Activated T-helper 2 cell treated with anti-CD3 and anti-CD28 coated beads, Interferon-gamma antibody, Interleukin-2, Interleukin-4, amounts not matched to agents 10 μg/mL and 5 μg/mL and 100 μg/mL, durations not matched to agents 14 hours and 24 hours and 36 hours (primary cell): ENCODE measurements at places on chromosomes 12 and 14.

- no peak overlapping the region for H3K27ac ChIP-seq
- no peak for DNase-seq
- H3K4me3 ChIP-seq: no peak overlapping the region
Observed at GRCh38 chr14:99910337-99911309, 117.4 kb downstream of the EML1 start.

DNA sequence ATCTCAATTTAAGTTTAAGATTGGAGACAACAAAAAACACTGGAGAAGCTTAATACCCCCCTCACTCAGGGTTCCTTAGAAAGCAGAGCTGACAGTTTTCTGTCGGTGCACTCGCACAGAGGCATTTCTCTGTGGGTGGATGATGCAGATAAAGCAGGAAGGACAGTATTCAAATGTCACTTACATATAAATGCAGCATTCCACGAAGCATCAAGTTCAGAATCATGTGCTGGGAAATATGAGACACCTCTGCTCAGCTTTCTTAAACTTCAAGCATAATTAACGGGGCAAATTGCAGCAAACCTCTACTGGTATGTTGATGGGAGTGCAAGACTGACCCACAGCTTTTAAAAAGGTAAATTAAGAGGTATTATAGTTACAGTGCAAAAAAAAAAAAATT is 68.7 kb downstream of the DICER1 start:
- H3K27me3 ChIP-seq: no peaks in the 10 kb centered on the region
- H3K4me3 ChIP-seq: no peak overlapping the region
- DNase-seq: no peak

DNA sequence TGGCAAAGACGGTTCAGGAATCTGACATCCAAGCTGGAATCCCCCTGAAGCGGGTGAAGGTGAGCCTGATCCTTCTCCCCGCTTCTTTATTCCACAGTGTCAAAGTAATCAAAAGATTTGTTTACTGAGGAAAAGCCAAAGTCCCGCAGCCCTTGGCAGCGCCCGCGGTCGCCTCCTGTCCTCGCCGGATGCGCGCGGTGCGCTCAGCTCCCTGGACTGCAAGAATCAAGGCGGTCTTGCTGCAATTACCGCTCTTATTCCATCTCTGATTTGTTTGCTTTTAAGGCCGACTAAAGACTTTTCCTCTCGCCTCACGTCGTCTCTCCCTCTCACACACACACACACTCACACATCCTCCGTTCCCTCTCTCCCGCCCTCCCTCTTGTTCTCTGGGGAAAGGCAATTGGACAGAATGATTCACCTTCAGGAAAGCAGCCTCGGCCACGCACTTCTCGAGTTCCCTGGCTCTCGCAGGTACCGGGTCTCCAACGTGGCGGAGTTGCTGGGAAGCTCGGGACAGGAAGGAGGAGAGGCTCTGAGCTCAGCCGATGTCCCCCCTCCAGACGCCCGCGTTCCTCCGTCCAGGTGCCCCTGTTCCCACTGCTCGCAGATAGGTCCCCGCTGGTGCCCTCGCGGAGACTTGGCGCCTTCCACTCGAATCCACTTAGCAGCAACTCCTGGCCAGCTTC is 68.6 kb upstream of the USP15 start:
- peaks cover 19% of the 10 kb centered on the region for H3K4me1 ChIP-seq
- no peak overlapping the region for H3K27ac ChIP-seq
- H3K36me3 ChIP-seq: no peaks in the 10 kb centered on the region
- no peak for DNase-seq
- peaks cover 60% of the 10 kb centered on the region for H3K27me3 ChIP-seq
- H3K4me3 ChIP-seq: peak overlapping the region; percentile 75

GRCh38 chr12:9064201-9064814 is 51.4 kb downstream of the A2M start:
- H3K4me1 ChIP-seq: peaks cover 3% of the 10 kb centered on the region
- no peak overlapping the region for H3K27ac ChIP-seq
- peak overlapping the region; percentile 51 for H3K4me3 ChIP-seq

DNA sequence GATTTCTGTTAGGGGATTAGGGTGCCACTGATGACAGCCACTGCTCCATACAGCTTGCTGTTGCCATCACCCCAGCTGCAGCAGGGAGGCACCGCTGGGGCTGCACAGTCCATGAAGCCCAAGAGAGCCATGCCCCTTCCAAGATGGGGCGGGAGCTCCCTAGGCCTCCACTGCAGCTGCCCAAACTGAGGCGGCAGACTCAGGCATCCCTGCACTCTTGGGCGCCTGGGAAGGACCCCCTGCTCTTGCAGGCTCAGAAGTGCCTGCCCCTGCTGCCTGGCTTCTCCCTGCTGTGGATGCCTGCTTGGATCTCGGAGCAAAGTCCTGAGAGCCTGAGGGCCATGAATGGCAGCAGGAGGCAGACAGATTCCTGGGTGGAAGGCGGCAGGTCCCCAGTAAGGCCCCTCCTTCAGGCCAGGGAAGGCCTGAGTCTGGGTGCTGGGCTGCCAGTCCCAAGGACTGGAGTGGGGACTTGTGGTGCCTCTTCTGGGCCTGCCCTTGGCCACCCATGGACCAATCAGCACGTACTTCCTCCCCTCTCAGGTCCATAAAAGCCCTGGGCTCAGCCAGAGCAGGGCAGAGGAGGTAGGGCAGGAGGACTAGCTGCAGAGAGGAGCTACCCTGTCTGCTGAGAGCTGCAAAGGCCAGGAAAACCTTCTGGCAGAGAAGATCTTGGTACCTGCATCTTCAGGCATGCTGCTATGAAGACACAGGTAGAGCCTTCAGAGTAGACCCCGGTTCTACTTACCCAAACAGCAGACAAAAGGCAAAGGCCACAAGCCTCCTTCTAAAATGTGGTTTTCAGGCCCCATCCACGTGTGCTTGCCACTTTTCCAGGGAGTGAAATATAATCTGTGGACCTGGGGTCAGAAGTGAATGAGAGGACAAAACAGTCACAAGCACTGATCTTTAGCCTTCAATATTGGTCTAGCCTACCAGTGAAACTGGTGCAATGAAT is 30.0 kb upstream of the STK38L start:
- DNase-seq: no peak

GRCh38 chr14:98203421-98203820 is 1068.6 kb downstream of the BCL11B start:
- no peak overlapping the region for H3K27ac ChIP-seq
- peaks cover 77% of the 10 kb centered on the region for H3K4me1 ChIP-seq
- DNase-seq: no peak
- no peaks in the 10 kb centered on the region for H3K36me3 ChIP-seq
- no peaks in the 10 kb centered on the region for H3K27me3 ChIP-seq
